GM12865 (cell line): ENCODE measurements at places on chromosomes 12 and 14.
A peak's percentile ranks its signal among the peaks of the same experiment; 100 is the strongest.

DNA sequence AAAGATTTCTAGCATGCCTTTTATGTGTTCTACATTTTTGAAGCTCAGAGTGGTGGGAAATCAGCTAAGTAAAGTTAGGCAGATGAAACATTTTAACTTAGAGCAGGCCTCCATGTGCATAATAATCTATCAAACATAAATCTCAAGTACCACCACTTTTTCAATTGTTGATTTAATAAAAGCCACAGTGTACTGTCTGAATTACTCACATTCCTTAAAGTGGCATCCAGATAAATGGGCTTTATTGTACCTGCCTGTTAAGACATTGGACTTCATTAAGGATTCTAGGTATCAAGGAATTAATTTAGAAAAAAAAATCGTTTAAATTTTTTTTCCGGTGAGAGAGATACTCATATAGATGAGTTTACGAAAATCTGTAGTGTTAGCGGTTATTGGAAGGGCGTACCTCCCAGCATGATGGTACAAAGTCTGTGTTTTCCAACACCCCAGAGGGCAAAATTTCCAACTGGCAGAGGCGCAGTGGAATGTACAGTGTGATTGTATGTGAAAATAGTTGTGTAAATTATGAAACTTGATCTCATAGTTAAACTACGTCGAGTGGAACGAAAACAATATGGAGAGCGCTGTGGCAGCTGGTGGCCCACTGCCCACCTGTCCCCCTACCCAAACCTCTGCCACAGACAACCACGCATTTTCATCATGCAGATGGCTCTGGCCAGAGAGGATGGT, 25.0 kb downstream of the ELK3 start:
- DNase-seq: no peak

- no peak for DNase-seq
Measured at GRCh38 chr12:95862038-95862437, 3.3 kb downstream of the SNRPF start.

GRCh38 chr14:62462988-62463387, 582.3 kb downstream of the KCNH5 start:
- no peak for DNase-seq

DNA sequence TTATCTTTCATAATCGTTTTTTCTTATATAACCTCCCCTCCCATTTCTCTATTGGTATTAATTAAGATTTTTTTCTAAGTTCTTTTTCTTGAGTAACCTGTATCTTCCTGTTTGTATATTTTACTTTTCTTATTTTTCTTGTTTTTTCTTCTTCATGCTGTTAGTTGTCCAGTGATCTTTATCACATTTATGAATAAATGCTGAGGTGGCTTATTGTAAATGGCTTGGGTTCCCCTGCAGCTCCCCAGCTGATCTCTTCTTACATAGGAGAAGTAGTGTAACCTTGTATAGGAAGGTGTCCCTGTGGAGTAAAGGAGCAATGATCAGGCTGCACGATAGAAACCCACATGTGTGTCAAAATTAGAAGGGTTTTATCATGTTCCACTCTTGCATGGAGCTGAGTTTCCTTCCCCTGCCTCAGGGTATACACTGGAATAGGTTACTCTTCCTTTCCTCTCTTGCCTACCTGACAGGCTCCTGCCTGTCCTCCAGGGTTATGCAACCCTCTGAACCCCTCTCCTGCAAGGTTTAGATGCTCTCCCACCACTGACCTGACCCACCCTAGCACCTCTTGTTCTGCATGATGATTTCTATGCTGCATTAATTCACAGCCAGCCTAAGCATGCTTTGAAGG, 334.8 kb upstream of the RGS6 start:
- DNase-seq: no peak

DNA sequence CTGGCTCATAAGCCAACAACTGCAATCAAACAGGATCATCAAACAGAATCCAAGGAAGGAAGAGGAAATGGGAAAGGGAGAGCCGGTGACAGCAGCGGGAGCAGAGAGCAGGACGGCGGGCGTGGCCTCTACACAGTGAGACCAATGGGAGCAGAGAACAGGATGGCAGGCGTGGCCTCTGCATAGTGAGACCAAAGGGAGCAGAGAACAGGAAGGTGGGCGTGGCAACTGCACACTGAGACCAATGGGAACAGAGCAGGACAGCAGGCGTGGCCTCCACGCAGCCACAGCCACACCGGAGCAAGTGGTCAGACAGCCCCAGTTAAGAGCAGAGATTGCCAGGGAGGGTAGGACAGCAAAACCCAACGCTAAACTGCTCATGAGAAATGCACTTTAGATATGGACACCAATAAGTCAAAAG, 16.4 kb downstream of the LRCOL1 start:
- peak; percentile 42 for DNase-seq

GRCh38 chr12:113365639-113366395, 7.4 kb downstream of the PLBD2 start:
- no peak for DNase-seq
